ENCODE measurements at places on chromosomes 11 and 22.

GRCh38 chr11:98559961-98560360 is 460.8 kb upstream of the CNTN5 start:
- no peak for DNase-seq

DNA sequence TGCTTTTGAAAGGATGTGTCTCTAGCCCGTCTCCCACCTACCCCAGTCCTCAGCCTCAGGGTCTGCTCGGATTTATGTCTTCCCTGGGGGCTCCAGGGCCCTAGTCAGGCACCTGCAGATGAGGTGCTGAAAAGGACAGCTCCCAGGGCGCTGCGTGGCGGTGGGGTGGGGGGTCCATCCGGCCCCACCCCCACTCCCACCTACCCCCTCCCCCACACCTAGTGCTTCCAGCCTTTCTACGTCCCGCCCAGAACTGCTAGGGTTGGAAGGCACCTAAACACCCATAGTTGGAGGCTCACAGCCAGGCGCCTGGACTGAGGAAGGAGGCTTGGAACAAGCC is 1.4 kb upstream of the ROBO3 start:
- no peak for DNase-seq

- no peak for DNase-seq
Measured at GRCh38 chr11:103097279-103097678, 5.3 kb upstream of the DCUN1D5 start.

DNA sequence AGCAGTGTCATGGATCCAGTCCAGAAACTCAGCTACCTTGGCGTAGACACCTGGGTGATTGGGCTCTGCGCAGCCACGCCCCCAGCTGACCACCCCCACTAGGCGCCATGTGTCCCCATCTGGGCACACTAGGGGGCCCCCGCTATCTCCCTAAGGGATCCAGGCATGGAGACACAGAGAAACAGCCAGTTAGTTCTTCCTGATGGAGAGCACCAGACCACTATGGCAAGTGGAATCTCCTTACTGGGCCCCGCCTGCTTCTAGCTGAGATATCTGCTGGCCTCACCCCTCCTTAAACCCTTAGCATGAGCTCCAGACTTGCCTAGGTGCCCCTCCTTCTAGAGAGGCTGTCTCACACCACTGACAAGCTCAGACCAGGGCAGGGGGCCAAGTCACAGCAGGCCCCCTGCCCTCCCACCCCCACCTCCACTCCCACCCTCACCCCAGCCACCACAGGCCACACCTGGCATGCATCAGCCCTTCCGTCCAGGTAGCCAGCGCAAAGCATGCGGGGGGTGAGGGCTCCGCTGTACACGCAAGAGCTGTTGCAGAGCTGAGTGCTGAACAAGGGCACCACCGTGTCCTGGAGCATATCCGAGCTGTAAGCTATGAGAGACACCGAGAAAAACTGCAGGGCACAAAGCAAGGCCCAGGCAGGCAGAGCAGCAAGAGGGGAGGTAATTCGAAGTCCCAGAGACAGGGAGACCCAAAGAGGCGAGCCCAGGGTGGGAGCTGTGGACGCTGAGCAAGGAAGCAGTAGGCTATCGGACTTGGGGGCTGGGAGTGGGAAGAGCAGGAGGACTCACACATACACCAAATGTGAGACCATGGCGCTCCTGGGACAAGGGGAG is 16.1 kb downstream of the TMPRSS5 start:
- no peak for DNase-seq

GRCh38 chr11:119023741-119024140 is 5.2 kb downstream of the TRAPPC4 start:
- no peak for DNase-seq

DNA sequence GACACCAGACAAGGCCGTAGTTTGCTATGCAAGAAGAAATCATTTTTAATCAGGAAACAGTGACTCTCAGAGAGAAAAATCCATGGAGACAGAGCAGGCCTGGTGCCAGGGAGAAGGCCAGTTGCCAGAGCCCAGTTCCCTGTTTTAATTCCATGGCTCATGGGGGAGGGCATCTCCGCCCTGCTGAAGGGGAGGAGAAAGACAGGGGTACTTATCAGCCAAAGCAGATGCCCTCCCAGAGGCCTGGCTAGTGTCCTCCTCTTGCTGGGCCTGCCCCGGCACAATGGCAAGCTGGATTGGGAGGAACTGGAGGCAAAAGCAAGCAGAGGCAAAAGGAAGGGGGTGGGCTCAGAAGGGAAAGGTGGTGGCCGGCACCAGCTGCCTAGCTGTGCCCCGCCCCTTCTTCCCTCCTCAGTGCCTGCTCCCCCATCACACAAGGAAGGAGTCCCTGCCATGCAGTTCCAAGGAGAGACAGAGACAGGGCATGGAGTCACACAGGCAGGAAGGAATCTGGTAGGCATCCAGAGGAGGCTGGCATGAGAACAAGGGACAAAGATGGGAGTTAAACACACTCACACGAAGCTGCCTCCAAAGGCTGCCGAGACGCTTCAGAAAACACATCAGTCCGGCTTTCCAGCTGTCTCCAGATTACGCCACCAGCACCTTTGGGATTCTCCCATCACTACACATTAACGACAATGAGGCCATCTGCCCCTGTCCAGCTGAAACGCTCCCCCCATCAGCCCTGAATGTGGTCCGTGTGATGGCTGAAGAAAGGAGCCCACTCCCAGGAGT is 591.8 kb downstream of the BUD13 start:
- no peak for DNase-seq

DNA sequence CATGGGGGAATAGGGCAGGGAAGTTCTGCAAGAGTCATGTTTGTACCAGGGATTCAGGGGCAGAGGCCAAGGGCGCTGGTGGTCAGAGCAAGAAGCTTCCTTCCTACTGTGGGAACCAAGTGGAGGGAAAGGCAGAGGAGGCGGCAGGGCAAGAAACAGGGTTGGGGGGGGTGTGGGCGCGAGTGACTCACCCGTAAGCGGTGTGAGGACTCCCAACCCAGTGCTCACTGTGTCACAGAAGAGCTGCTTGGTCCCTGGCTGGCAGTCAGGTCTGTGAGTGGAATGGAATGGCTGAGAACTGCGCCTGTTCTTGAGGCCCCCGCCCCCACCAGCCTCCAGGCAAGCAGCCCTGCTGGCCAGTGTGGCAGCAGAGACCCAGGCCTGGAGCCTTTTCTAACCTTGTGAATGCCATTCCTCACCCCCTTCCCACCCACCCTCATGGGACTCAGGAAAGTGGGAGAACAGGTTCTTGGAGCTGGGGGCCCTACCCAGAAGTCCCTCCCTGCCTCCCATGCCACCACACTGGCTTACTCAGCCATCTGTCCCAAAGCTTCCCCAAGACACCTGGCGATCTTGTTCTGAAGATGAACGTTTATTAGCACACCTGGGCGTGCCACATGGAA is 4.7 kb downstream of the LRRC10B start:
- no peak for DNase-seq

DNA sequence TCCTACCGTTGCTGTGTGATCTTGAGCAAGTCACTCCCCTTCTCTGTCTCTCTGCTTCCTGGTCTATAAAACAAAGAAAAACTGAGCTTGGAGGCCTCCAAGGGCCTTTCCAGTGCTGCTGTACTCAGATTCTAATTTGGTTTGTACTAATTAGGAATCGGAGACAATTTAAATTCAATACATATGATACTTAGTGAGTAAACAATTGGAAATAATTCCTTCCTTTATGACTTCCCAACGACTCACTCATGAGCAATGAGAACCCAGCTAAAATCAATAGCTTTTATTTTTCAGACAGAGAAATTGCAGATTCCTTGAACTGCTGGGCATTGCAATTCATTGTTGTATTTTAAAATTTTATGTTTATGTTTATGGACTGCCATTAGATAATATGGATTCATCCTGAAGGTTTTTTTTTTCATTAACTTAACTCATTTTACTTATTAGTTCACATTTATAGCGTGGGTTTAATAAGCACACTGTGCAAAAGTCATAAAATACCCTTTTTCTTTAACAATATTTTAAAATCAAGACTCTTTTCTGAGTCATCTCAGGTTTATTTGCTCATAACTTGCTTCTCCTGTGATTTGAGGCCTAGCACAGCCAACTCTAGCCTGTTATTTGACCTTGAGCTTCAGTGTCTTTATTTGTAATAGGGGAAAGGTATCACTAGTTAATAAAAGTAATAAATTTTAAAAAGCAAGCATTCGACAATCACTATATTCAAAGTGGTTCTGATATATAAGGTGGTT is 95.8 kb downstream of the TP53I11 start:
- DNase-seq, result no peak

- no peak for DNase-seq
Measured at GRCh38 chr11:116831790-116832349, 2.2 kb downstream of the APOC3 start.

DNA sequence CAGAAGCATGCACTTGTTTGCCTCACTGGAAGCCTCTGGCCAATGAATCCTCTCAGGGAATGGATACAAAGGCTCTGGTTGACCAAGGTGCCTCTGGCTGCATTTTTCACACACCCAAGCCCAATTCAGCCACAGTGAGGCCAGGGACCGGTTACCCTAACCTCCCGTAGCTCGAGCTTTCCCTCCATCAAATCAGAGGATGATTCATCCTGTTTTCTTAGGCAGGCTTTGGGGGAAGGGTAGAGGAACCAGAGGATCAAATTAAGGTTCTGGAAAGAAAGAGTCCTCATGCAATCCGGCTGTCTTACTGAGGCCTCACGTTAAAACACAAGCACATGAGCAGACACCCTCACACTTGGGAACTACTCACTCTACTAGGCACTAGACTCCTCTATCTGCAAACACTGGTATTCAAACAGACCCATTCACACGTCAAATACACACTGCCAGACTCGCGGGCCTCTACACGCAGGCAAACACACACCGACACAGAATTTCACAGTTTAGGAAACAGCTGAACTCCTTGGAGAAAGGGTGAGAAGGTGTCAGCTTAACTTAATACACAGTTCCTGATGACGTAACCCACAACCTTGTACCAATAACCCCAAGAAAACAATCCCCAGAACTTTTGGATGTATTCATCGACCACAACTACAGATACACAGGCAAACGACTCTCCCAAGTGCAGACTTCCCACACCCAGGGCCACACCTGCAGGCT is 12.4 kb downstream of the NRXN2 start:
- DNase-seq, result no peak

DNA sequence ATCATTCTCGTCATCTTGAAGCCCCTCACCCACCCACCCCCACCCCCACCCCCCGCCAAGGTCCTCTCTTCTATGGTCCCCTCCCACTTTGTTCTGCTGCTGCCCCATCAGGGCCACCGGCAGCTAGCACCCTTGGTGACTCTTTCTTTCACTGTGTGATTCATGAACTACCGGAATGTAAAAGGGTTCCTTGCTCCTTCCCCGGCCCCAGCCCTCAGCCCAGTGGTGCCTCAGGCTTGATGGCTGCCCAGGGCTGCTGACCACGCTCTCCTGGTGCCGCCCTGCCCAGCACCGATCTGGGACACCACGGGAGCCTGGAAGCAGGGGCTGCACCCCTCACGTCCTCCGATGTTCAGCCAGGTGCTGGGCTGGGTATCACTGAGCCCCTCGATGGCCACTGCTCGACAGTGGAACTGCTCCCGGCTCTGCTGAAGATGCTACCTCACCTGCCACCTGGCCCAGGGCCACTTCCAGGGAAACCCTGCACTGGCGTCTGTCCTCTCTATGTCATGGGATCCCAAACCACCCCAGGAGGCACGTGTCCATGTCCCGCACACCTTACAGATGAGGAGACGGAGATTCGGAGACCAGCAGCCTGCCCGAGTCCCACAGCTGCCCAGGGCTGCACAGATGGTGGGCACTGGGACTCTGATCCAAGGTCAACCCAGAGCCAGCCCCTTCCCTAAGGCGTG is 39.7 kb downstream of the IGLL5 start:
- no peak for DNase-seq

DNA sequence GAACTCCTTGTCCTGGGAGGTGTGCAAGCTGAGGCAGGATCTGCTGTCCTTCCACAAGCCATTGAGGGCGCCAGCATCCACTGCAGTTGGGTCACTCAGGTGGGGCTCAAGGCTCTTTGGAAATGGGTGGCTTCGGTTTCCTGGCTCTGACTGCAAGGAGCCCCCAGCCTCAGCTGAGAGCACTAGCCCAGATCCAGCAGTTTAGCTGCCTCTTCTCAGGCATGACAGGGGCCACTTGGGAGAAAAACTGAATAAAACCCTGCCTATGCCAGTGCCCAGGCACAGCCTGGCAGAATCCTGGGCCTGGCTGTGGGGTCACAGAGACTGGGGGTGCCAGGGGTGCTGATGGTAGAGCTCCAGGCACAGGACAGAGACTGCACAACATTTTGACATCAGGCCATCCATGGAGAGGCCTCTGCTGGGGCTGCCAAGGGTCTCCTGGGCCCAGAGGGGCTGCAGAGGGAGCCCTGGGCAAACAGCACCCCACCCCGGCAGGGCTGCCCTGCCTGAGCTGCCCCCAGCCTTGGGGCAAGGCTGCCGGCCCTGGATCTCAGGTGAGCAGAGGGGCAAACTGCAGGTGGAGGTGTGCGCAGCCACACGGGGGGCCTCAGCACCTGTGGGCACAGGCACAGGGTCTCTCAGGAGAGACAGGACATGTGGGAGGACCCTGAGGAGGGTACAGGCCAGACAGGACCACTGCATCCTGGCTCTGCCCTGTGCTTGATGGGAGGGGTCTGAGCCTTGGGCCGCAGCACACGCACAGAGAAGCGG is 28.3 kb downstream of the RTN4R start:
- DNase-seq, result no peak

DNA sequence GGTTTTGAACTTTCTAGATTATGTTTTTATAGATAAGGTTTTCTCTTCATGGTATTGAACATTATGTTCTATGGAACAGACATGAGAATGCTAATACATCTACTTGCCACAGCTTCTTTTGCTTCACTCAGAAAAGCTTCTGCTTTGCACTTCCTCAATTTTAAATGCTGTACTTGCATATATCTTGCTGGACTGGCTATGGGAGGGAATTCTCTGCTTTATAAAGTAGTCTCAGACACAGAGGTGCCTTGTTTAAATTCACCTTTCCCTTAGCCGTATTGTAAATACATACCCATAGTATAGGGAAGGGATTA is 173.9 kb downstream of the DDX10 start:
- no peak for DNase-seq

DNA sequence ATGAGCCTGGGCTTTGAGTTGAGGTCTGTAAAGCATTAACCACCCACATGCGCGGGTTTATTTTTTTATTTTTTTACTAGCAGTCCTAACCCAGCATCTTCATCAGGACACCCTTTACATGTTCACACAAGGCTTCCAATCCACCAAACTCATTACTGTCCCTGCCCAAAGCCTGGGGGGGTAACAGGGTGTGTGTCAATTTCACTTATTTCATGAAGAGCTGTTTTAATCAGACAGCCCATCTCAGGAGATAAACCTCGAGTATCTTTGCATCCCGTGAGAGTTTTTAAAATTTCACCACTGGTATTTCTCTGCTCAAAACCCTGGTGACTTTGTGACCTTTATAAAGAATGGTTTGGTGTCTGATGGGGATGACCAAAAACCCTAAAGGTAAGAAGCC is 45.6 kb downstream of the ANO1 start:
- no peak for DNase-seq

GRCh38 chr11:124179310-124179709 is 3.8 kb upstream of the OR10D3 start:
- no peak for DNase-seq

GRCh38 chr11:125141686-125142535 is 22.6 kb upstream of the PKNOX2 start:
- peak; percentile 28 for DNase-seq

GRCh38 chr11:116955548-116955947 is 118.1 kb upstream of the APOA1 start:
- no peak for DNase-seq

- DNase-seq, result no peak
Measured at GRCh38 chr11:110897035-110897434, 184.8 kb upstream of the ARHGAP20 start.

- no peak for DNase-seq
Measured at GRCh38 chr11:63919267-63920125, 2.5 kb upstream of the RCOR2 start.
